Activated CD4-positive, CD25-positive, alpha-beta regulatory T cell (primary cell): ENCODE measurements at places on chromosomes 1 and 21.

DNA sequence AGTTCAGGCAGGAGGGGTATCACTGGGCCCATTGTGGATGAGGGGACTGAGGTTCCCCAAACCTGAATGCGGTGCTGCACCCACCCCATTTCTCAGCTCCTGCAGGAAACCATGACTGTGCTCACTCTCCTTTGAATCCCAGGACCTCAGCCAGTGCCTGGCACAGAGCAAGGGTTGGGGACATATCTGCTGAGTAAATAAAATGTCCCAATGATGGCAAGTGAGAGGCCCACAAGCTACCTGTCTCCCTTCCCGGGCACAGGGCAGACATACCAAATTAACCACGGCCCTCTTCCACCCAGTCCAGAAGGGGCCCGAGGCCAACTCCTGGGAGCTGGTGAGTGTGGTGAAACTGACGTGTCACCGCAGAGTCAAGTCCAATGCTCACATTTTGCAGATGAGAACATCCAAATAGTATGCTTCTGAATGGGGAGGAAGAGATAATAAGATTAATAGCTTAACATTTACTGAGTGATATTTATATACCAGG is 97.6 kb downstream of the EPHB2 start:
- DNase-seq, result no peak

DNA sequence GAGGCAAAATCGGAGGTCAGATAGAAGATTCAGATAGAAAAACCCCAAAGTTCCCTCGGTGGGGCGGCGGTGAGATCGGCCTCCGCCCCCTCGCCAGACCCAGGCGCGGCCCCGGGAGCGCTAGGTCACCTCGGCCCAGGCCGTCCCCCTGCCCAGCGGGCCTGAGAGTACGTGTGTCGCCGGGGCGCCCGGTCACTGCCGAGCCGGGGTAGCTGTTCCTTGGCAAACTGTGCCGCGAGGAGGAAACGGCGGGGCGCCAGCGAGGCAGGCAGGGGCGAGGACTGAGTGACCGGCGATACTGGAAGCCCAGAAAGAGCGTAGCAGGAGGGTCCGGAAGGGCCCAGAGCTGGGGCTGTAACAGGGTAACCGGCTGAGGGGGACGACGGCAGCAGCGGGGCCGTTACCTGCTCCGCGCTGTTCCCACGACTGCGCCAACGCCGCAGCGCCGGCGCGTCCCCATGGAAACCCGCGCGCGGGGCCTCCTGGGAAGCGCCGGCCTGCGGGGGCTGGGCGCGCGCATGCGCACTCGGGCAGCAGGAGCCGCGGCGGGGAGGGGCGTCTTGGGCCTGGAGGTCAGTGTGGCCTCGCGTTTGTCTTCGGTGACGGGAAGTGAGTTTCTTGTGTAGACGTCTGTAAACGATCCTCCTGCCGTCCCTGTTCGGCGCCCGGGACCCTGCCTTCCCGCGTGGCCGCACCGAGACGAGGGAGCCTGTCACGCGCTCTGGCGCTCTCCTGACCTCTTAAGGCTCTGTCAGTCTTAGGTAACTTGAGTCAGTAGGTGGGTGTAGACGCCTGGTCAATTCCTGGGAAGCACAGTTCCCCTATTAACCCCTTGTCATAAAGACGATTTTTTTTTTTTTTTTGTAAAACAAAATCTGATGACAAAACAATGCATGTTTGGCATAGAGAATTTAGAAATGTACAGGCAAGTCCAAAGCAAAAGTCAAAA is at the start of gene LCA5L:
Gene LCA5L, minus strand, starts transcription at position 458 of the 949 bp plus-strand sequence. CDS start 17,285 bp downstream, outside the sequence.
- peak; percentile 71 for DNase-seq

DNA sequence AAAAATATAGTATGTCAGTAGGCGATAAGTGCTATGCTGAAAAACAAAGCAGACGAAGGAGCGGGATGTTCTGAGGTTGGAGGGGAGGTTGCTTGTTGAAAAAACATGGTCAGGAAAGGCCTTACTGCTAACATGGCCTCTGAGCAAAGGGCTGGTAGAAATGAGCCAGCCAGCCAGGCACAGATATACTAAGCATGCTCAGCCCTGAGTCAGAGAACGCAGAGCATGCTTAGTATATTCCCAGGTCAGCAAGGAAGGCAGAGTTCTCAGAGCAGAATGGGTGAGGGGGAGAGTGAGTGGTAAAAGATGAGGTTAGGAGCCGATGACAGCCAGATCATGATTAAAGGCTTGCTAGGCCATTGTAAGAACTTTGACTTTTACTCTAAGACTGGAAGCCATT is 36.7 kb downstream of the ZBTB40 start:
- DNase-seq, result no peak

GRCh38 chr1:117851687-117852086 is 77.7 kb downstream of the GDAP2 start:
- no peak for DNase-seq

- no peak for DNase-seq
These were observed 38.3 kb downstream of the DNM3 start for GRCh38 chr1:171879556-171879955.

DNA sequence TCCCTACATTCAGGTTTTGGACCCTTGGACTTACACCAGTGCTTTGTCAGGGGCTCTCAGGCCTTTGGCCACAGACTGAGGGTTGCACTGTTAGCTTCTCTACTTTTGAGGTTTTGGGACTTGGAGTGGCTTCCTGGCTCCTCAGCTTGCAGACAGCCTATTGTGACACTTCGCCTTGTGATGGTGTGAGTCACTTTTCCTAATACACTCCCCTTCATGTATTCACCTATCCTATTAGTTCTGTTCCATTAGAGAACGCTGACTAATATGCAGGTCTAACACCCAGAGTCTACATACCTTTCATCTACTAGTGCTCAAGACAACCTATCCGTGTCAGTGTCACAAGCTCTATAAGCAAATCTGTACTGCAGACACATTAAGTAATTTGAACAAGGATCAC is 605.3 kb downstream of the KCNT2 start:
- DNase-seq, result no peak

DNA sequence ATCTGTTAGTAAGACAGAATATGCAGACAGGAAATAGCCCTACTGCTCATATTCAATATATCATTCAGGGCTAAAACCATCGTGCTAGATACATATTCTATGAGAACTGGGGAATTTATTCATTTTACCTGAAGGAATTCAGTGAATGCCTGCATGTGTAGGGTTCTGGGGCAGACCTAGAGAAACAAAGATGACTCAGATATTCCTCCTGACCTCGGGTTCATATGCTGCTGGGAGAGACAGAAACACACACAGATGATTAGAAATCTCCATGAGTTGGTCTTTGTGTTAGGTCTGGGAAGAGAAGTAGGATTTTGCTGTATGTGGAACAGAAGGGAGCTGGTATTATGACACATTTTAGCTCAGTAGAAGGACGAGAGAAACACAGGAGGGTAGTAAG is 176.5 kb upstream of the ST6GALNAC5 start:
- no peak for DNase-seq

- DNase-seq, result no peak
These were observed 1.3 kb upstream of the BLACAT1 start for GRCh38 chr1:205456868-205457745.

DNA sequence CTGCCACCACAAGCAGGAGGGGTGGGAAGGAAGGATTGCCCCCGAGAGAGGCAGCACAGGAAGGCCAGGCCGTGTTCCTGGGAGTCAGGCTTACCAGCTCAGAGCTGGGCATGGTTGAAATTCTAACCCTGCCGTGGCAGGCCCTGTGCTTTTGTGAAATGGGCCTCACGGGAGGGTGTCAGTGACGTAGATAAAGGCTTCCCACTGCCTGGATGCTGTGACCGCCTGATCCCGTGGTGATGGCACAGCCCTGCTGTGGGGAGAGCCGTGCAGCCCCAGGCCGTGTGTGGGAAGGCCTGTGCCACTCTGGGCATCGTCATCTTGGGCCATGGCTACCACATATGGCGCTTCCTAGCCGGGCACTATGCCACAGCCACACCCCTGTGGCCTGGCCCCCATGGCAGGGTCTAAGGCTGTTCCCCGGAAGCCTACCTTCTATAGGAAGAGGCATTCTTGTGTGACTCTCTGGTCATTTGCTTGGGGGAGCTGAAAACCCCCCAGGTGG is 161.3 kb downstream of the PCBP3 start:
- DNase-seq, result no peak

- DNase-seq, result no peak
These were observed 17.6 kb upstream of the CCT8 start for GRCh38 chr21:29091033-29091432.

DNA sequence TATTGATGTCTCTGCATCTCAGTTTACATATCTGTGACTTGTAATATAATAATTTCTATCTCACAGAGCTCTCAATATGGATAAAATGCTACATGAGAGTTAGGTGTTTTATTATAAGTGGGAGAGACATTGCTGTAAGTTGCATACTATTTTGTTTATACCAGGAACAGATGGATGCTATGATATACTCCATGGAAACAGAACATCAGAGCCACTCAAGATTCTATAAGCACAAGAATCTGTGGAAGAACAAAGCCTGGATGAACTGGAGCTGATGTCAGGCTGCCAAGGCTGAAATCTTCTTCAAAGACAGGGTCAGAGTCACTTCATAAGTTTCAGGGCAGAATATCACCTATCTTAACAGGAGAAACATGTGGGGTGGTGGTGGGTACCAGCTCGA is 30.2 kb downstream of the DUSP10 start:
- no peak for DNase-seq

GRCh38 chr1:87644033-87644578 is 315.4 kb downstream of the LMO4 start:
- DNase-seq, result no peak

GRCh38 chr1:28915031-28915895 is 894 bp downstream of the EPB41 start:
- peak; percentile 27 for DNase-seq

DNA sequence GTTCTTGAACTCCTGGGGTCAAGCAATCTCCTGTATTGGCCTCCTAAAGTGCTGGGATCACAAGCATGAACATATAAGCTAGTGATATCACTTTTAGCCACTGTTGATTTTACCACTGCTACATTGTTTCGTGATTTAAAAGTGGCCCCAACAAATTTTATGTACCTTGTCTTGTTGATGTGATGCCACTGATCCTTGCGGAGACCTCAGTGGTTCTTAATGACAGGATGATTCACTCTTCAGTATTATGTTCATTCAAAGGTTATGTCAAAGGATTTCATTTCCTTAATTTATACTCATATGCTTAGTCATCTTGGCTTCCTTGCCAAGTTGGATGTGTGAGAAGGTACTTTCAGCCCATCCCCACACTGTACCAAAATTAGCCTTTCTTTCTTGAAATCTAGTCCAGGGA is 12.1 kb downstream of the PRKACB start:
- DNase-seq, result no peak

- no peak for DNase-seq
These were observed 28.1 kb downstream of the ADARB1 start for GRCh38 chr21:45102391-45102932.

DNA sequence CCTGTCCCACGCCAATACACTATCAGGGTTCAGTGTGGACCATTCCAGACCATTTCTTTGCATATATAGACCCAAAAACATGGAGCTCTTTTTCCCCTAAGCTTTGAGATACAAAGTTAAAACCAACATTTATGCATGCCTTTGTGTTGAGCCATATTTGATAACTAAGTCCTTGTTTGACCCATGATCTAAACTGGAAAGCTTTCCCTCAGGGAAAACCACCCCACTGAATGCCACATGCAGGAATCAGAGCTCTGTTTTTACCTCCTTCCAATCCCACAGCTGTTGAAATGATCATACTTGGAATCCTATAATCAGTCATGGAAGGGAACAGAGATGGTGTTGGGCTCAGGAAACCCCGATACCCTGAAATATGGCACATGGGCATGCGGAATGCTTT is 14.8 kb upstream of the SLC45A1 start:
- DNase-seq, result no peak

- DNase-seq, result no peak
These were observed 21.4 kb upstream of the LRRN2 start for GRCh38 chr1:204706838-204707509.

- no peak for DNase-seq
These were observed 72.3 kb upstream of the PTBP2 start for GRCh38 chr1:96649301-96649700.

DNA sequence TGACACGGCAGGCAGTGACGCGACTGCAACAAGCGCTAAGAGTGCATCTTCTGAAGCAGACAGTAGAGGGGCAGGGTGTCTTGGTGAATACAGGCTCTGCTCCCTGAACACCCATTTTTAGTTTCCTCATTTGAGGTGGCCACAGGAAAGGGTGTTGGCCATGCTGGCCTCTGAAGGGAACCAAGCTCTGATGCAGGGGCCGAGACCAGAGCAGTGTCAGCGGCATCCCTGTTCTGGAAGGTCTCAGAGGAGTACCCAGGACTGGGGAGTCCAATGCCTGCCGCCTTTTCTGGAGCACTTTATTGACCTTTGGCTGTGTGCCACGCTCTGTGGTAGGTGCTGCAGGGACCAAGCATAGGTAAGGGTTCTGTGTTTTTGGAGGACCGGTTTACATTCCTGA is 100.4 kb downstream of the KCNJ6 start:
- no peak for DNase-seq

GRCh38 chr21:41819236-41819855 is 52.5 kb upstream of the RIPK4 start:
- DNase-seq, result no peak

- DNase-seq, result no peak
These were observed 1.3 kb downstream of the GNG12 start for GRCh38 chr1:67831850-67832513.

DNA sequence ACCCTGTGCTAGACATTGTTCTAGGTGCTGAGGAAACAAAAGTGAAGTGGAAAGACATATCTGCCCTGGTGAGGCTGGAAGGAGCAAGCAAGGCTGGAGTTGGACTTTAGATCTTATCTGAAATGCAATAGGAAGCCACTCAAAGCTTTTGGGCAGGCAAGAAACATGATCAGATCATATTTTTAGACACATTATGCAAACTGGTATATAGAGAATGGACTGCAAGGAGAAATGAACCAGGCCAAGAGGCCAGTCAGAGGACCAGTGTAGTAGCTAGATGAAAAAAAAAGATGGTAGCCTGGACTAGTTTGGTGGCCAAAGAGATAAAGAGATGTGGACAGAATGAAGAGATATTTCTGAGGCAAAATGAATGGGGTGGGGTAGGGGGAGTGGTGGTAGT is 46.3 kb downstream of the CCN1 start:
- no peak for DNase-seq

DNA sequence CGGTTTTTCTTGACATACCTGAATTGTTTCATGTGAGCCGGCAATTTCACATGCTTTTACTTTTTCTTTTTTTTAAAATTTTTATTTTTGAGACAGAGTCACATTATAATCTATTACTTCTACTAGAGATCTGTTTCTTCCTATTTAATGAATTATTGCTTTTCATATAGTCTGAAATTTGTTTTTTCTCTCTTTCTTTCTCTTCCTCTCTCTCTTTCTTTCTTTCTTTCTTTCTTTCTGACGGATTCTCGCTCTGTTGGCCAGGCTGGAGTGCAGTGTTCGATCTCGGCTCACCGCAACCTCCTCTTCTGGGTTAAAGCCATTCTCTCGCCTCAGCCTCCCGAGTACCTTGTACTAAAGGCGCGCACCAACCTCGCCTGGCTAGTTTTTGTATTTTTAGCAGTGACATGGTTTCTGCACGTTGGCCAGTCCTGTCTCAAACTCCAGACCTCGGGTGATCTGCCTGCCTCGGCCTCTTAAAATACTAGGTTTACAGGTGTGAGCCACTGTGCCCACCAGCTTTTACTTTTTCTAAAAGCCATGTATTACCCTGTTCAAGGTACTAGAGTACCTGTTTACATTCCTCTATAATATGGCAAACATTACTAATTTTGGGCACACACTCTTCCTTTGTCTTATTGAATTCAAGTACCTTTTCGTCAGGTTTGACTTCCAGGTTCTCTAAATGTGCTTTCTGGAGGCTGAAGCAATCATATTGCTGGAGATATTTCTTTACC is 86.5 kb upstream of the RHOU start:
- no peak for DNase-seq
